ENCODE measurements at places on chromosomes 1 and 21.

DNA sequence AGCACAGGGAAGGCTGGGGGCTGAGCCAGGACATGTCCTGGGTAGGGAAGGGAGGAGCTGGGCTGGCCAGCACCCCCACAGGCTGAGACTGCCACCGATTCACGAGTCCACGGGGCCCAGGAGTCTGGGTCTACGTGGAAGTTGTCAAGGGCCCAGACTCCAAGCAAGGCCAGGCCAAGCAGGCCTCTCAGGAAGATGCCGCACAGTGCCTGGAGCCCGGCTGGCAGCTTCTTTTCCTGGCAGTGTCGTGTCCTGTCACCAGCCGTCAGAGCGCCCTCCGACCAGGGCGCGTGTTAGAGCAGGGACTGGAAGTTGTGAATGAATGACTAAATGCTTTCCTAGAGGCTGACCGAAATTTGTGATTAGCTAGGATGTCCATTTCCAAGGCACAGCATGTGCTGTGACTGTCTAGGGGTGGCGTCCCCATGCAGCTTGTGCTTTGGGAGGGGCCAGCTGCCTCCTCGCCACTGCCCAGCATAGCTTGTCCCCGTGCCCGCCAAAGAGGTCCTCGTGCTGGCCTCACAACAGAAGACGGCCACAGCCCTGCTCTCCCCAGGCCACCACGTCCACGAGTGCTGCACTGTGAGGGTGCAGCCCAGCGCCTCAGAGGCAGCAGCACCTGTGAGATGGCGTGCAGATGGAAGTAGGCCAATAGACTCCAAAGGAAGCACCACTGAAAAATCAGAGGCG is 147.4 kb upstream of the COL6A1 start:
- DNase-seq, result no peak

DNA sequence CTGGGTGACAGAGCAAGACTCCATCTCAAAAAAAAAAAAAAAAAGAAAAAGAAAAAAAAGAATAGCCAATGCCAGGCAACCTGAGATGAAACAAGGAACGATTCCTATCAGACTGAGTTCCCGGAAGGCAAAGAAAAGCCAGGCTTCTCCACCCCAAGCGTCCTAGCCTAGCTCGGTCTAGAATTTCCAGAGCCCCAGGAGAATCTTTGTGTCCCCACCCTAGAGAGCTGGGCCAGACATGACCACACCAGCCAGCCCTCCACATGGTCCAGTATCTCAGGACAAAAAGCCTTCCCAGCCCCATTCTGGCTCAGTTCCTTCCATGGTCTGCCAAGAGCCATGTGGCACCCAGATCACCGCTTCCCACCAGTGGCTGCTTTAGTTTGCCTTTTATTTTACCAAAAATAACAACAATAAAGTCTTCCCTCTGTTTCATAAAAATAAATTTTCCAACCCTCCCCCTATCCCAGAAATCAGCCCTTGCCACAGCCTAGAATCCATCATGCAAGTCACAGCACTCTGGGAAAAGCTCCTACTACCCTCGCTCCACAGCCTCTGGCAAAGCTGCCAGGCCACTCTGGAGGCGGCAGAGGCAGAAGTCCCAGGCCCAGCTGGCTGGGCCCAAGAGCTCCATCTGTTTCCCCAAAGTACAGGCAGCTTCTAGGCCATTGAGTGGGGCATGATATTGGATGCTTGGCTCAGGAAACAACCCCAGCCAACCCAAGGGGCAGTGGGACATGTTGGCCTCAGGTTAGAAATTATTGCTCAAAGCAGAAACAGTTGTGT is 3.5 kb upstream of the MKNK1 start:
- DNase-seq, result no peak

DNA sequence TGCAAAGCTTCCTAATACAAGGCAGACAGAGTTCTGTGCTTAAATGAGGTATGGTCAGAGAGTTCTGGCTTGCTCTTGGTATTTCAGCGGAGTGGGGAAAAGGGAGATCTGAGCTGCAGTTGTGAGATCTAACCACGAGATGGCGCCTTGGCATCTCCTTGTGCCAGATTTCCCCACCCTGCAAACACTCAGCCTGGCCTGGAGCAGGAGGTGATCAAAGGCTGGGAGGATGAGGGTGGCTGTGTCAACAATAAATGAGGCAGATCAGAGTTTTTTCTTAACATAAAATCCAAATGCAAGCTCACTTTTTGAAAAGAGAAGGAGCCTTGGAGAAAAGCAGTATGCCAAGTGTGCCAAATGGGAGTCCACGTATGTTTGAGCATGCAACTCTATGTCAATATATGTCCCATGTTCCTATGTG is 4.1 kb upstream of the TFAP2E start:
- DNase-seq, result peak; percentile 75

- no peak for DNase-seq
Measured at GRCh38 chr1:106526650-106527049, 529.8 kb upstream of the PRMT6 start.

DNA sequence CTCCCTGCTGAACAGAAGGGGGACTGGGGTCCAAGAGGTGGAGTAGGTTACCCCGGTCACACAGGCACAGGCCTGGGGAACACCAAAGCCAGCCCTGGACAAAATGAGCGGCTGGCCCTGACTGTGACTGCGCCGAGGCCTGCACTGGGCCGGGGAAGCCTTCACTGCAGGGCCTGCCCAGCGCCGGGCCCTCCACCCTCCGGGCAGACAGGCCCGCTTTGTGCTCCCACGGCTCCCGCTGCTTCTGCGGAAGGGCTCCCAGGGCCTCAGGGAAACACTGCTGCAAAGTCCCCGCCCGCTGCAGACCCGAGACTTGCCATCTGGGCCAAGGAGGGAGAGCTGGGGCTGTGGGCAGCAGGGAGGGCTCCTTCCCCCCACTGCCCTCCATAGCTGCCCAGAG is 35.3 kb downstream of the MEGF6 start:
- no peak for DNase-seq

All from sigmoid colon (tissue), 7 donors.